Bronchial epithelial cell (primary cell): ENCODE measurements at places on chromosomes 1 and 21.
A peak's percentile ranks its signal among the peaks of the same experiment; 100 is the strongest.

DNA sequence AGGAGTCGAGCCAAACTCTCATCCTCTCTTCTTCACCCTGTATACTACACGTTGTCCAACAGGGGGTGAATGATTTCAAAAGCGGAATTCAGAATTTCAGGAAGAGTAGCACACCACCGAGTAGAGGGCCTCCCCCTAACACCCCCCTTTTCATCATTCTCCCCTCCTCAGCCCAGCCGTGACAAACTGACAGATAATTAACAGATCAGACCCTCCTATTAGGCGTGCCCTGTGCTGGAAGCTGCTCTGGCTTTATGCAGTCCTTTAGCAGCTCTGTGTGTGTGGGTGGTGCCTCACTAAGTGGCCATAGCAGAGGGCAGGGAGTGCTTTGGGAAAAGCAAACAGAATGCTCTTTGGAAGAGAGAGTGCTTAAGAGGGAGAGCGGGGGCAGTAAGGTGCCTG is 44.3 kb downstream of the PEX14 start:
- no peak for DNase-seq

DNA sequence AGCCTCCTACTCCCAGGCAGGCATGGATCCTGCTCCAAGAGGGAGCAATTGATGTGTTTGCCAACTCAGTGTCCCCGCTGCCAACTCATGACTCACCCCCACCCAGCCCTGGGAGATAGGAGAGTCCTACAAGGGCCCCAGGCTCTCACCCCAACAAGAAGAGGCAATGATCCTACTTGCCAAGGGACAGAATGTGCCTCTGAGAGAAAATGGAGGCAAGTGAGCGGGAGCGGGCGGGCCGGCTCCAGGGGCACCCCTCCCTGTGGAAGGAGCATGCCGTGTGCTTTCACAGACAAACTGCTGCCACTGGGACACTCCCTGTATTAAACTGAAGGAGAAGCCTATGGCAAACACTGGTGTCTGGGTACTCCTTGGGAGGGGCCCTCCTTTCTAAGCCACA is 16.7 kb downstream of the PKP1 start:
- peak; percentile 97 for DNase-seq

DNA sequence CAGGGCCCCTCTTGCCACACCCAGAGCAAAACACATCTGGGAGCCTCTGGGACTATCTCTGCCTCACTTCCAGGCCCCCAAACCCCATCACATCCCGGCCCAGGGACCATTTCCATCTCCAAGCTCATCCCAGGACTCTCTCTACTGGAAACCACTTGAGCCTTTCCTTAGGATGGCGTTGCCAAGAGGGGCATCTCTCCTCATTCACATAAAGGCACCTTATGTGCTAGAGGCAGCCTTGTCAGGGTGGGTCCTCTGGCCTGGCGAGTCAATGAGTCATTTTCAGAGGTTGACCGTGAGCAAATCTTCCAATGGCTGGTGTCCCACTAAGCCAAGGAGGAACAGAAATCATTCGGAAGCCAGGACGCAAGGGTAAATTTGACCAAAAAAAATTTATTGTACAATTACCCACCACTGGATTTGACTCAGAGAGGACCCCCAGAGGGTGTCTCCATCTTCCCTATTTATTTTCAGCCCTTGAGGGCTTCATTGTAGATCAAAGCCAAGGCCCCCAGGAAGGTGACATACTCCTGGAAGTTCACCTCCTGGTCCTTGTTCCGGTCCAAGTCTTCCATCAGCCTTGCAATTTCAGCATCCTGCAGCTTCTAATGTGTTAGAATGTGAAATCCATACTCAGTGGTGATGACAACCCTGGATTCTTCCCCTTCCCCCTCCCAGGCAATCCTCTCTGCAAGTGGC is 1.4 kb downstream of the S100A6 start:
- peak; percentile 59 for DNase-seq

GRCh38 chr1:207863893-207864535 is 46.9 kb downstream of the CD34 start:
- no peak for DNase-seq

- no peak for DNase-seq
These were observed 42.3 kb downstream of the TCEANC2 start for GRCh38 chr1:54095546-54096226.
